ENCODE measurements at places on chromosomes 2 and 18. TPM values are rescaled to one million over a fixed set of nuclear protein-coding genes. Genes with fewer than 3 reads are reported as not detected.

PLGLB1 gene
- total RNA-seq: 5.9 TPM

LCT gene
- not detected for total RNA-seq

CXCR1 gene
- not detected for total RNA-seq

CCDC148 gene
- 0.65 TPM for total RNA-seq

HRH4 gene
- not detected for total RNA-seq

CABLES1 gene
- total RNA-seq: 9.7 TPM
